ENCODE measurements at places on chromosomes 5 and 9.

- DNase-seq = no peak
Observed at GRCh38 chr9:127520941-127521918, 69.9 kb downstream of the LRSAM1 start.

DNA sequence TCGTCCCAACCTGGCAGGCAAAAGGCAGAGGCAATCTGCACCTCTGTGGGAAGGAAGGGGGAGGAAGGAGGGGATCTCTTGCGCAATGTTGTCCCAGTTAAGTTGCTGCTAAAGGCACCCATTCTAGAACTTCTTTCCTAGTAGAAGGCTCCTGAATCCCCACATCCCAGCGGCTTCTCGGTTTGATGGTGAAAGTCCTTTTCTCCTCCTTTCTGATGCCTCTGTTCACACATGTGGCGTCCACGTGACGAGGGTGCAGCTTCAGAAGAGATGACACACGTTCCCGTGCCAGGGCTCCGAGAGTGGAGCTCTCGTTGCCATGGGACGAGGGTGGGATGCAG lies 96.9 kb upstream of the FCN2 start:
- DNase-seq = no peak

DNA sequence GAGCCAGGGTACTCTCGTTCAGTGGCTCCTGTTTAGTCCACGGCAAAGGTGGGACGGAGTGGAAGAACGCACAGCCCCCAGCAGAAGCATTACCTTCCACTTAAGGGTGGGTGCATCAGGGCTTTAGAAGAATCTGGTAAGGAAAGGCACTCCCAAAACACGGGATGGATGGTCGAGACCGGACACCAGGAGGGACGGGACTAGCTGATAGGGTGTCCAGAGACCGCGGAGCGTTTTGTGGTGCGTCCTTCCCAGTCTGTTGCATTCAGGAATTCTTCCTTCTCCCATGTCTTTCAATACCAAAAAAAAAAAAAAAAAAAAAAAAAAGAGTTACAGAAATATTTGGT lies 545 bp upstream of the CTSV start:
- DNase-seq = no peak

DNA sequence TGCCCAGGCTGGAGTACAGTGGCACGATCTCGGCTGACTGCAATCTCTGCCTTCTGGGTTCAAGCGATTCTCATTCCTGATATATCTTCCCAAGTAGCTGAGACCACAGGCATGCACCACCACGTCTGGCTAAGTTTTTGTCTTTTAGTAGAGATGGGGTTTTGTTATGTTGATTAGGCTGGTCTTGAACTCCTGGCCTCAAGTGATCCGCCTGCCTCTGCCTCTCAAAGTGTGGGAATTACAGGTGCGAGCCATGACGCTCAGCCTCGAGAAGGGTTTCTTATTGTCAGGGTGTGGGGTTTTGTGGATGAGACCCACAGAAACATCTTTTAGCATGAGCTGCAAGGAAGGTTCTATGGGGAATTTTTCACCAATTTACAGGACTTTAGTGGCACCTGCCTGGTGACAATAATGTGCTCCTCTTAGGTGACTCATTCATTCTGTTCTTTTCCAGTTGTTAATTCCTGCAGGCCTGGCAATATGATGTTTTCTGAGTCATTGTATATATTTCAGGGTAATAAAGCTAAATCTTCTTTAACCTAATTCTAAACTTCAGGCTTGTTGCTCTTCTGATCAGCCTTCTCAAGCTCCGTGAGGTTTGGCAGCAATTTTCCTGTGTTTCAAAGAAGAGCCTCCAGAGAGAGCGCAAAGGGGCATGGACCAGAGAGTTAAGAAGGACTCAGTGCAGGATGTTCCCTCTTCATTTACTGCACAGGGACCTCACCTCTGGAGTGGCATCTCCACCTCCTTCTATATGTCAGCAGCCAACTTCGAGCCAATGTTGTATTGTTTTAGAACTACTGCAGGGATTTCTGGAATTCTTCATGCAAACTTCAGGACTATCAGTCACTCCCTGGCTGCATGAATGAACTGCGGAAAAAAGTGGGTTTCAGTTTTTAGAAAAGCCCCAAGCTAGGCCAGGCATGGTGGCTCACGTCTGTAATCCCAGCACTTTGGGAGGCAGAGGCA lies 77.8 kb upstream of the ZNF618 start:
- no peak for DNase-seq

GRCh38 chr5:91139572-91140200 lies 243.4 kb downstream of the ARRDC3 start:
- no peak for DNase-seq

DNA sequence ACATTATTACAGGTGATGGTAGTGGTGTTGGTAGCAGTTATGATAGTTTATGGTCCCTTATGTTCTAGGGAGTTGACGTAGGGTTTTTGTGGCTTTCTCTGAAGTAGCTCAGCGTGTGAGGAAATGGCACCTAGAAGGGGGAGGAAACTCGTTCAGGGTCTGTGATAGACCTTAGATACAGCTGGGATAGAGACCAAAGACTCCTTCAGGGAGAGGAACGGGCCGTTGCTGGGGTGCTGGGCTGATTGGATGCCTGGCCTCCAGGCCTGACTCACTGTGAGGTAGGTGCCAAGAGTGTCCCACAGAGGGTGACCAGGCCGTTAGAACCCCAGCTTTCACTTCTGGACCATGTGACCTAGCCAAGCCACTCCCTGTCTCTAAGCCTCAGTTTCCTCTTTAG lies 96.6 kb downstream of the DAB2IP start:
- no peak for DNase-seq

DNA sequence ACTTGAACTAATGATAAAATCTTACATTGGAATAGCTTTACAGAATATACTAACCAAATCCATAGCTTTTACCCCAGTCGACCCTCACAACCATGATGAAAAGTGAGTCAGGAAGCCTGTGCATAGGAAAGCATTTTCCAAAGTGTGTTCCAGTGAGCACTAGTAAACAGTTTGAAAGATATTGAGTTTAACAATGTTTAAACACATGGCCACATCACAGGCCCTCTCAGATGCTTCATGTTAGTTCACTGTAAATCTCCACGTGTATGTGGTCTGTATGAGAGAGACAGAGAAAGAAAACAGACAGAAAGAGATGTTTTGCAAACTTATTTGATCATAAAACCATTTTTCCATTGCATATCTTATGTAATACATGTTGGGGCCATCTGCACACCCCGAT lies 27.0 kb downstream of the PRUNE2 start:
- DNase-seq = no peak

DNA sequence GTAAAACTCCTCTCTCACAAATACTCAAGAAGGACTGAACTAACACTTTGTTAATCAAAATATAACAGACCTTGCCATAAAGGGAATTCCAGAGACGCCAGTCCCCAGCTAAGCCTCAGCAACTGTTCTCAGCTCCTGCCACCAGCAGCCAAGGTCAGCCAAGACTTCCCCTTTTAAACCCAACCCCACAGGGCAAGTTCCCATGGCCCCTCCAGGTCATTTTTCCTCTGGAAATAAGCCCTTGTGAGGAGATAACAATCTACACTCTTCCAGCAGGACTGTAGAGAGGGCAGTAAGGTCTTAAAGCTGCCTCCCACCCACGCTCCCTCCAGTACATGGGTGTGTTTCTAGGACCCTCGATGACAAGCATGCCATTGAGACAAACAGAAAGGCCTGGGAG lies 78.3 kb downstream of the DPYSL3 start:
- DNase-seq = no peak

DNA sequence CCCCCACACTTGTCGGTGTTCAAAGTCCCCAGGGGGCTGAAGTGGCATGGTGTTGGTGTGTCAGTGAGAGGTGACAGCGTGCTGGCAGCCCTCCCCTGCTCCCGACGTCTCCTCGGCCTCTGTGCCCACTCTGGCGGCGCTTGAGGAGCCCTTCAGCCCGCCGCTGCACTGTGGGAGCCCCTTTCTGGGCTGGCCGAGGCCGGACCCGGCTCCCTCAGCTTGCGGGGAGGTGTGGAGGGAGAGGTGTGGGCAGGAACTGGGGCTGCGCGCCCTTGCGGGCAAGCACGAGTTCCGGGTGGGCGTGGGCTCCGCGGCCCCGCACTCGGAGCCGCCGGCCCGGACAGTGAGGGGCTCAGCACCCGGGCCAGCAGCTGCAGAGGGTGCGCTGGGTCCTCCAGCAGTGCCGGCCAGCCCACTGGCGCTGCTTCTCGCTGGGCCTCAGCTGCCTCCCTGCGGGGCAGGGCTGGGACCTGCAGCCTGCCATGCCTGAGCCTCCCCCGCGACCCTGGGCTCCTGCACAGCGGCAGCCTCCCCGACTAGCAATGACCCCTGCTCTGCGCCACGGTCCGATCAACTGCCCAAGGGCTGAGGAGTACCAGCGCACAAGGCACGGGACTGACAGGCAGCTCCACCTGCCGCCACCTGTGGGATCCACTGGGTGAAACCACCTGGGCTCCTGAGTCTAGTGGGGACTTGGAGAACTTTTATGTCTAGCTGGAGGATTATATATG lies 224.1 kb upstream of the RIOK2 start:
- no peak for DNase-seq

DNA sequence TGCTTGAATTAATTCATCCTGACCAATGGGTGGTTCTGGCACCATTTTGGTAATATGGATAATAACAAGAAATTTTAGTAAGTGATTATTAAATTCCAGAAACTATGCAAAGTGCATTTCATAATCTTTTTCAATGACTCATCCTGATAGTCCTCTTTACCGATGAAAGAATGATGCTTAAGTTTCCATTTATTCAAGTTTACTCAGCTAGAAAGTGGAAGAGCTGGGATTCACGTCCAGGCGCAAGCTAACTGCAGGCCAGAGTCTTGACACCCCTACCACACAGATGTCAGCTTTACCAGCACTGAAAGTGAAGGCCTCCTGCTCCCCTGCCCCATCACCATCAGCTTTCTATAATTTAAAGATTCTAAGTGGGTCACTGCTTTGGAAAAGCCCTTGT lies 493.5 kb upstream of the WWC1 start:
- no peak for DNase-seq

- DNase-seq = no peak
Observed at GRCh38 chr5:118522626-118523025, 465.7 kb downstream of the DTWD2 start.

DNA sequence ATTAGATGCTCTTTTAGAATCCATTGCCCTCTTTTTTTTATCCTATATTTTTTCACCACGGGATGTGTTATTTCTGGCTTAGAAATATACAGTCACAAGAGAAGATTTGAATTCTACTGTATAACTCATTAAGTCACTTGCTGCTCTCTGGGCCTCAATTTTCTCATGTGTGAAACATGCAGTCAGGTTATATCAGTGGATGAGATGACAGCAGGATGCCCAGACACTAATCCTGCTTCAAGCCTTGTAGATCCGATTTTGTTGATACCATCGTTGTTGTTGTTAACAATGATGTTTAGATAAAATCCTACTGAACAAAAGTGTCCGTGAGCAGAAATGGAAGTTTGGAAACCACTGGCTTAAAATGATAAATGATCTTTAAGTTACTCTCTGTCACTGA lies 421.9 kb upstream of the DMAC1 start:
- DNase-seq = no peak

DNA sequence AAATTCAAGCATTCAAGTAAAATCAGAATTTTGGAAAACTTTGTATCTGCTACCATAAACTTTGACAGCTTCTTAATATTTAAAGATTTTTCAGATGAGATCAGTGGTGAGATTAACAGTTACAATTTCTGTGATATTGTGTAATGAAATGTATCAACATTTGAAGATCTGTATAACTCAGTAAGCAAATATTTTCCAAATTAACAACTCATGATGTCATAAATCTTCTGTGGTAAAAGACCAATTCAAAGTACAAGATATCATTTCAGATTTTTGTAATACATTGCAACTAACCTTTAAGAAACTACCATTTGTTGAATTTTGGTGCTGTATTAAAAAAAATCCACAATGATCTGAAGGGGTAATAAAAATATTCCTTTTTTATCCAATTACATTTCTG lies 352.2 kb downstream of the KIAA0825 start:
- no peak for DNase-seq

DNA sequence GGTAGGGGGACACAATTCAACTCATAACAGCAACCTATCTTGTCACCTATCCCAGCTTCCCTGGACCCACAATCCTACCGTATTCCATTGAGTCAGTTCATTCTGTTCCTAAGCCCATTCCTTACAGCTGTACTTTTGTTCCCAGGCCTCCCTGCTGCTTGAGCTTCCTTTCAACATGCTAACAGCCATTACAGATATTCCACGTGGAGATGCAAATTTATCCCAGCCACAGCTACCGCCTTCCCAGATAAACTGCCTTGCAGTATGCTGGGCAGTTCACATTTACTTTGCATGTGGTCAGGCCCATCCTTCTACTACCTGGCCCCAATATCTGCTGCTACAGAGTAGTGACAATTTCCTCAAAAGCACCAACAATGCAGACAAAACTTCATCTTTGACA lies 23.0 kb downstream of the RIGI start:
- DNase-seq = no peak

DNA sequence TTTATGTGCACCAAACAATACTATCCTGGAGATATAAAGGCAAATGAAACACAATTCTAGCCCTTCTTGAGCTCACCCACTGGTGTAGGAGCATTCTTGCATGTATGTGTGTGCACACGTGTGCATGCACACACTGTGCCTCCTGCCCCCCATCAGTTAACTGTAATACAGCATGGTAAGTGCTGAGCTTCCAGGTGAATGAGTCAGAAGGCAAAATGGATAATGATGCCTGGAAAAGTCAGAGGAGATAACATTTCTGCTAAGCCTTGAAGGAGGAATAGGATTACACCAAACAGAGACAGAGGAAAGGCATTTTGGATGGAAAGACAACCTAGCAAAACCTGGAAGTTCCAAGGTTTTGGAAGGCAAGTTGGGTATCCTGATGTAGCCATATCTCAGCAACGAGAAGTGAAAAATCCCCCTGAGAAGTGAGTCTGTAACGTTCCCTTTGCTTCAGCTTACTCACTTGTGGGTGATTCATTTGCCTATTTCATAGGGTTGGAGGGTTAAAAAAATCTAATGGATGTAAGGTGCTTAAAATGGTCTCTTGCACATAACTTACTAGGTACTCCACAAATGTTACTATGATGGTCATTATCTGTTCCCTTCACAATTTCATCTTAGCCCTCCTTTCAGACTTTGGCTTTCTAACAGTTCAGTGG lies 101.4 kb upstream of the STC2 start:
- no peak for DNase-seq

DNA sequence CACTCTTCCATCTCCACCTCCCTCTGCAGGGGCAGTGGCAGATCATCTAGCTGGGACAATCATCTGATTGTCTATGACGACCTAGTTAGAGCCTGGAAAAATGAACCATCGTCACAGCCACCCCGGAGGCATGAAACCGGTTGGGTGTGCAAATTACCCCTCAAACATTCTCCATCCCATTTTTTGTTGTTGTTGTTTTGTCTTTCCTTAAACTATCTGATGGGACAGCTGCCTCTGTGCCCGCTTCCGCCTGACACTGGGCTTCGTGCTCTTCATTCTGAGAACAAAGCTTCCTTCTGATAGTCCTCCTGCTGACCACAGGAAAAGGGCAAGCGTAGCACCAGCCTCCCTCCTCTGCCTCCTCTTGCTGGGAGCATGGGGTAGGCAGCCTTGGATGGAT lies 7.0 kb upstream of the NDST1 start:
- DNase-seq = no peak

- no peak for DNase-seq
Observed at GRCh38 chr9:134858051-134858841, 22.4 kb upstream of the FCN2 start.

- DNase-seq = no peak
Observed at GRCh38 chr9:81635521-81636254, 53.7 kb downstream of the TLE1 start.

- no peak for DNase-seq
Observed at GRCh38 chr5:163453705-163454104, 6.2 kb downstream of the NUDCD2 start.

GRCh38 chr5:93476251-93476742 lies 104.7 kb downstream of the NR2F1-AS1 start:
- DNase-seq = no peak

- DNase-seq = no peak
Observed at GRCh38 chr5:83337453-83338035, 134.0 kb upstream of the VCAN start.
